ENCODE measurements at places on chromosomes 4 and X.
A peak's percentile ranks its signal among the peaks of the same experiment; 100 is the strongest.

DNA sequence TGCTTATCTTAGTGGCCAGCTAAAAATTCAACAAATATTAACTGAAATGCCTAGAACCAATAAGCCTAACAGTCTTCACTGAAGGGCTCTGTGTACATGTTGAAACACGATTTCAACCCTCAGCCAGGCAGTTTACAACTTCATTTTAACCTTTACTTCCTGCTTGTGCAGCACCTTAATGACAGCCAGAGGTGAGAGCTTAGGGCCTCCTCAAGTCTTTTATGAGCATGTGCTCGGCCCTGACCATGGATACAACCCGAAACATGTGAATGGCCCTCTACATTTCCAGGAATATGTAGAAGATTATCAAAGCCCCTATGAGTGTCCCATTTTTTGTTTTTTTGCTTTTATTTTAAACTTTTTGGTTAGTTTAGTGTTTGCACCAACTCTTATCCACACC, 88.3 kb downstream of the MSN start:
- DNase-seq, result no peak

GRCh38 chr4:6360385-6360784, 90.7 kb downstream of the WFS1 start:
- peak; percentile 76 for DNase-seq

GRCh38 chr4:72318421-72319170, 250.4 kb downstream of the ADAMTS3 start:
- no peak for DNase-seq

GRCh38 chrX:8604131-8604530, 127.8 kb downstream of the ANOS1 start:
- no peak for DNase-seq

DNA sequence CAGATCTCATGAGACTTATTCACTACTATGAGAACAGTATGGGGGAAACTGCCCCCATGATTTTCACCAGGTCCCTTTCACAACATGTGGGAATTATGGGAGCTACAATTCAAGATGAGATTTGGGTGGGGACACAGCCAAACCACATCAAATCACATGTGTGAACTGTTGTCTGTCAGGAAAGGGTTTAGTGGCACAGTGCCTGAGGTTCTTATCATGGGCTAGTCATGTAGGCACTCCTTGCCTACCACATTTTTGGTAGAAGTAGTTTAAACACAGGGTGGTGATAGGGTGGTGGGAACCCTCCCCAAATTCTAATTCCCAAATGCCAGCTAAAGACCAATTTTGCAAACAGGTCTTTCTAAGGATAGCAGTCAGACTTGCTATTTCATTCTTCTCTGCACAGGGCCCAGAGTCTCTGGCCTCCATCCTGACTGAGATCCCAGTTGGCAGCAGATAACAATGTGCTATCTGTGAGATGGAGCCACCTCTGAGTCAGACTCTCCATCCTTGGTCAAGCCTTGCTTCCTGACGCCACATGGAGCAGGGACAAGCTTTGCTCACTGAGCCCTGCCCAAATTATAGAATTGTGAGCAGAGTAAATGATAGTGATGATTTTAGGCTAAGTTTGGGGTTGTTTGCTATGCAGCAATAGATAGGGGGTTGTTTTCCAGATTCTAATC, 33.5 kb upstream of the SETD7 start:
- DNase-seq, result no peak

- no peak for DNase-seq
Measured at GRCh38 chrX:139049465-139049864, 337.9 kb upstream of the FGF13 start.

DNA sequence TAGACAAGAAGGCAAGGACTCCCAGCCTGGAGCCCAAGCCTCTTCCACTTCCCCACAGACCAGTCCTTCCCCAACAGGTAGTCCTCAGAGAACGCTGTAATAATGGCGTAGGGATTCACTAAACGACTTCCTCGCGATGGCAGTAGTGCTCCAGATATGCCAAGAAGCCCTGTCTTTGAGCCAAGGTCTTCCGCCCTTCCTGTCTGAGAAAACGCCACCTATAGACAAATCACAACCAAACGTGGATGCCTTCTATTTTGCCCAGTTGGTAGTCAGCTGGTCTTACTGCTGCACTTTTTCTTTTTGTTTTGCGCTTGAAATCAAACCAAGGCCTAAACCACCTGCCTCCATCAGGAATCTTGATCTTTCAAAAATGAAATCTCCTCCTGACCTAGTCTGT, 203.3 kb downstream of the OR13H1 start:
- peak; percentile 22 for DNase-seq

DNA sequence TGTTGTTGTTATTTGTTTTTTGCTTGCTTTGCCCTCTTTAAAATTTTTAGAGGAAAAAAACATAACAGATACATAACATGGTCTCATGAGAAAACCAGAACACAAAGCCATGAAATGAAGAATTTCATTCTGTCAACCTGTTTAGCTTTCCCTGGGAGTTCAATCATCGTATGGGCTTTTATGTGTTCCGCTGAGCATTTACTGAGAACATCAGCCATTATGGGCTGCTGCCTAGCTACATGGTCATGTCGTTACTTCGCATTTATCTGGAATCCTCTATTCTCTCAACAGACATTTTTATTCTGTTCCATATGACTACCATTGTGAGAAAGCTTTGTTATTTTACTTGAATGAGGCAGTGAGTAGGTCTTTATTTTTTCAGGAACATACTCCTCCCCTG, 51.4 kb downstream of the NDST3 start:
- no peak for DNase-seq

- DNase-seq, result no peak
Measured at GRCh38 chrX:77342004-77342403, 105.2 kb upstream of the FGF16 start.

DNA sequence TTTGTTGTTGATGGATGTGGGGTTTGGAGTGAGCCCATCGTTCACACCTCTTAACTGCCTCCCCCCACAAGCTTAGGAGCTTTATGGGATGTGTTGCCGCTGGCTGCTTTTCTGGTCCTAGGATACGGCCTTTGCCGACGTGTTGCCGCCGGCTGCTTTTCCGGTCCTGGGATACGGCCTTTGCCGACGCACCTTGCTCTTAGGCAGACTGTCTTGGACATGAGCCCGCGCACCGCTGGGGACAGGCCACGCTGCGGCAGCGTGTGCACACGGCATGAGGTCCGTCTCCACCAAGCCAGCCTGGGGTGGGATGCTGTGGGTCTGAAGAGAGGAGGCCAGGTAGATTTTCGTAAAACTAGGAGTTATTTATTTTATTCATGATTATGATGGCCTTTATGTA, 14.2 kb downstream of the RGS12 start:
- DNase-seq, result no peak

- no peak for DNase-seq
Measured at GRCh38 chr4:139503622-139504166, 49.8 kb downstream of the RAB33B start.

DNA sequence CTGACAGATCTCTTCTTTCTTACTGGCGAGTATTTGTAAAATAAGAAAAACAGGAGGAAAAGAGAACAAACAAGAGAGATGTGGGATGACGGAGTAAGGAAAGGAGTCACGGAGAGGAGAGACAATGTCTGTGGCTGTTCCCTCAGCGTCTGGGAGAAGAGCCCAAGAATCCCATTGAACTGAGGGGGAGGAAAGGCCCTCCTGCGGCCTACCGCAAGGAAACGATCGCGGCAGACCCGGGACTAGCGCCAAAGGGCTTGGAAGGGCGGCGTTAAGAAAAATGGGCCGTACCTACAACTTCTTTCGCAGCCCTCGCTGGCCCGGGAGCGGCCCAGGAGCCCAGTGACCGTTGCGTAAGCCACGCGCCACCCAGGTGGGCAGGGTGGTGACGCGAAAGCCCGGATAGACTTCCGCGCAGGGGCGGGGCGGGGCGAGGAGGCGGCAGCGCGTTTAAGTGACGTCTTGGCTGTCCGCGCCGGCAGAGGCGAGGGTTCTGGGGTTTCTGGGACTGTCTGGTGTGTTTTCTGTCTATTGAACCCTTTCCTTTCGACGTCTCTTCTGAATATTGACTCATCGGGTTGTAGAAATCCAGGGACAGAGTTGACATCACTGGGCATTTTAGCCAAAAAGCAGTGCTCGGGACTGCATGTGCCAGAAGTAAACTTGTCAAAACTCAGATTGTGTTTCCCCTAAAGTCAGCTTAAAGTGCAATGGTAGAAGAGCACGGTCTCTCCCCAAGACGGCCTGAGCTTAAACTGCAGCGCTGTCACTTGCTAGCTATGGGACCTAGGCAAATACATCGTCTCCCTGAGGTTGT, at the start of gene SLC9B1:
SLC9B1 (minus strand) TSS at position 398 of the 817 bp plus-strand sequence. CDS start 27,994 bp downstream, outside the sequence.
- peak; percentile 77 for DNase-seq

DNA sequence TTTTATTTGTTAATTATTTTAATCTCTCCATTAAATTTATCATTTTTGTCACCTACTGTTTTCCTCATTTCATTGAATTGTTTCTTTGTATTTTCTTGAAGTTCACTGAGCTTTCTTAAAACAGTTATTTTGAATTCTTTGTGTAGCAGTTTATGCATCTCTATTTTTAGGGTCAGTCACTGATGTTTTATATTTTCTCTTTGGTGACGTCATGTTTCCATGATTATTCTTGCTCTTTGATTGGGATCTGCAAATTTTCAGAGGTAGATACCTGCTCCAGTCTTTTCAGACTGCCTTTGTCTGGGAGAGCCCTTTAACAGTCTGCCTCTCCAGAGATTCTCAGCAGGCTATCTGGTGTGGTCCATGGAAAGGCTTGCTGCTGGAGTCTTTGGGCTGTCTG, 25.6 kb upstream of the TRPC5 start:
- no peak for DNase-seq

- DNase-seq, result peak; percentile 17
Measured at GRCh38 chr4:73573794-73574528, 46.3 kb downstream of the RASSF6 start.

GRCh38 chr4:10461850-10462400, 4.7 kb upstream of the ZNF518B start:
- no peak for DNase-seq

GRCh38 chrX:12974305-12974795, 560 bp upstream of the TMSB4X start:
- DNase-seq, result peak; percentile 51

DNA sequence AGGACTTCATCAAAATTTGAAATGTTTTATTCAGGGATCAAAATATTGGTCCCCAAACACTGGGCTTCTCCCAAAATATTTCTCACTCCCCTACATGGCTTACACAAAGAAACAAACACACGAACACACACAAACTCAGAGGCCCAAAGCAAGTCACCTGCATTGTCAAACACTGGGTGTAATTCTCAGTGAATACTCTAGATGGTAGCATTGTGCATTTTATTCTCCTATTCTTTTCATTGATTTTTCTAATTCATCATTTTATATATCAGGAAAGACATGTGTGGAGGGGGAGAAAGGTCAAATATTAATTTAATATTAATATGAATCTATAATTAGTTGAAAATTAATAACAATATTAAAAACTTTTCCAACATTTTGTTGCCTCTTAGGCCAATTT, 72.3 kb upstream of the TNMD start:
- DNase-seq, result no peak

DNA sequence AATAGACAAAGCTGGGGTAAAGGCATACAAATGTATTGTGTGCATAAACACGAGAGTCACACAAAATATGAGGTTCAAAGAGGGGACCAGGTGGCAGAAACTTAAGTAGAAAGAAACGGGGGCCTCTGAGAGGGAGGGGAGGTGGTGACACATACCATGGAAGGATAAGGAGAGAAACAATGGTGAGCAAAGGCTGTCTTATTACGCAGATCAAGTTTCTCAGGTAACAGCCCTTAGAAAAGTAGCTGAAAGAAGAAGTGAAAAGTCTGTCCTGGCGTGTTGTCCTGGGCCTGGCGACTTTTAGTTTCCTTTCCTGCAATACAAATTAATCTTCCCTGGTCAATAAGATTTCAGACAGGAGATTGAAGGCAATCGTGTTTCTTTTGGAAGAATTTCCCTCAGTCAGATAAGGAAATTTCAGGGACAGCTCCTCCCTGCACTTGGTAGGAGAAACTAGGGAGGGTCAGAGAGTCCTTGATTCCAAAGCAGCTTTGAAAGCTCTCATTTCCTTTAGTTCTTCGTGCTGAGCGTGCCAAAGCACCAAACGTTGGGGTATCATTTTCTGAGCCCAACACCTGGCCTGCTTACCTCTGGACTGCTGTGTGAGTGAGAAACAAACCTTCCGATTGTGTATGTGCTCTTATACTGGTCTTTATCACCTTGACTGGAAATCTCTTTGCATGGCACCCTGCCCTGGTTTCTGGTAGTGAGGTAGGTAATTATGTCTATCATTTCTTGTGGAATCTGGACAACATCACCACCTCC, 676.7 kb upstream of the LCORL start:
- no peak for DNase-seq

- no peak for DNase-seq
Measured at GRCh38 chr4:89868999-89869589, 25.6 kb upstream of the MMRN1 start.

DNA sequence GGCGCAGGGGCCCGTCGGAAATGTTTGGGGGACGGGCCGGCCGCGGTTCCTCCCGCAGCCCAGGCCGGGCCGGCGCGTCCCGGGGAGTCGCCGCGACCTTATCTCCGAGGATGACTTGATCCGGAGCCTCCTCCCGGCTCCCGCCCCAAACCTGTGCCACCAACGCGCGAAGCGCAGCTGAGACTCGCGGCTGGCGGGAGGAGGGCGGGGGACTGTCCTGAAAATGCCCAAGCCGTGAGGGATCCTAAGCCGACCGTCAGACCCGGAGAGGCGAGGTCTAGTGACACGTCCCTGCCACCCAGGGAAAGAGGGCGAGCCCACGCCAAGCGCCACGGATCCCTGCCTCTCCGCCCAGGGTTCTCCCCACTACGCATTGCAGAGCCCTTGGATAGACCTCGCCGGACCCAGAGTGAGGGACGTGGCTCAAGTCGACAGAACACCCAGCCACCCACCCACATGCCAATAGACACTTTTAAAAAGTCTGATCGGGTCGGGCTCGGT, 26.9 kb downstream of the UTP14A start:
- no peak for DNase-seq

DNA sequence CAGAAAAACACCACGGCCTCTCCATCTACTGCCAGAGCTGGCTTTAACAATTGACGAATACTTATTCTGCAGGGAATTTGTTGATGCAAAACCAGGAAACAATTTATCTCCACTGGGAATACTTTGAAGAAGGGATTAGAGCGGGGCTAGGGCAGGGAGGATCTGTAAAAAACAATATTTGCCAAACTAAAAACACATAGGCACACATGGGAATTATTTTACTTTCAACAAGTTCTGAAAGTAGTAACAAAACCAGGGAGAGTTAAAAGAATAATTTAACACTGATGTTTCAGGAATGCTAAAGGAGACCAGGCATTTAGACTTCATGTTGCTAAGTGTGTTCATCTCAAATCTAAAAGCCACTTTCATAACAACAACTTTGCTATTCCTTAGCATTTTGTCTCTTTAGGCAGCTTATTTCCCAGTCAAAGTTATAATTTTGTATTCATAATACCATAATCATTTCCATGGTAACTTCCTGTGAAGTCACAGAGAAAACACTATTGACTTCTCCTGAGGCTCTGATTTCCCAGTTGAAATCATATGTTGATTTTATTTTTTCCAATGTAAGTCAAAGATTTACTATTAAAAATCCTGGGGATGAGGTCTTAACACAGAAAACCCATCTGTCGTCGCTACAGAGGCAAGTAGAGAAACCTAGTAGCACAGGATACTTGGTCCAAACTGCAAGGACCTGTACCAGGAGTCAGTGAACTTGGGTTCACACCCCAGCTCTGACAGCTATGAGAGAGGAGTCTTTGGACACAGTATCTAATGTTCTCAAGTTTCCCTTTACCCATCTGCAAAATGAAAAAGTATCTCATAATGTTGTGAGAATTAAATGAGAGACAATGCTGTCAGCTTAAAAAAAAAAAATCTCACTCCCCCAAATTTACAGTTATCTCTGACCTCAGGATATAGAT, 69.3 kb downstream of the SH3RF1 start:
- no peak for DNase-seq

GRCh38 chrX:79452881-79453280, 85.7 kb upstream of the ITM2A start:
- no peak for DNase-seq

GRCh38 chr4:37066159-37066558, 178.4 kb upstream of the NWD2 start:
- DNase-seq, result no peak

Data from caudate nucleus (tissue), 63 donors.